ENCODE measurements at places on chromosomes 6 and 20.

DNA sequence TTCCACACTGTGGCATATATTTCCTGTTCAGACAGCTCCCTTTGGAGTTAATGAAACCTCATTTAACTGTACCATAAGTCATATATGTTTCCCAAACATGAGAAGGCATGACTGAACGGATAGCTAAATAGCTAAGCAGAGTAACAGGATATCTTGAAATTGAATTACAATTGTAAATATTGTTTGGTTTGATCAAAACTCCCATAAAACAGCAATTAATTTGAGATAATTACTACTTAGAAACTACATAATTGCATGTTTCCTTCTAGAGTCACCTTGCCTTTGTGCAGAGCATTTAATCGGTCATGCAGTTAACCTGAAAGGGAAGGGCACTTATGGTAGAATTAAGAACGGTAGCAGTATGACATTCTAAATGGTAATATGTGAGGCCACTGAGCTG is 179.0 kb upstream of the MAP3K7 start:
- no peak for DNase-seq

GRCh38 chr6:139468178-139468819 is 93.9 kb upstream of the CITED2 start:
- DNase-seq = peak; percentile 6

GRCh38 chr6:163994566-163994965 is 580.0 kb downstream of the QKI start:
- DNase-seq = no peak

DNA sequence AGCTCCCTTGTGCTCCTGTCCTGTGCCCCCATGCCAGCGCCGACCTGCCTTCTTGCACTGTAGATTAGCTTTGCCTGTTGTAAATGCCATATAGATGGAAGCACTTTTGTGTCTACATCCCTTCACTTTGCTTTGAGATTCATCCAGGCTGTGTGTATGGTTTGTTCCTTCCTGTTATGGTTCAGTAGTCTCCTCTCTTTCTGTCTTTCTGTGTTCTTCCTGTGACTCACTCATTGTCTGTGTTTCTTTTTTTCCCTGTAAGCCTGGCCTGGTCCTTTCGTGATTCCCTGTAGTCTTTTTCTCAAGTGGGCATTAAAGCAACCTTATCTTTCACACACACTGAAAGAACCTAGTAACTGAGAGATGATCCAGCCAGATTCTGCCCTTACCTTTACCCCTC is 66.6 kb downstream of the JARID2 start:
- peak; percentile 30 for DNase-seq

- peak; percentile 34 for DNase-seq
Observed at GRCh38 chr20:62924442-62925075, 1.7 kb downstream of the DIDO1 start.

- no peak for DNase-seq
Observed at GRCh38 chr20:9052136-9052535, 16.8 kb upstream of the PLCB4 start.

DNA sequence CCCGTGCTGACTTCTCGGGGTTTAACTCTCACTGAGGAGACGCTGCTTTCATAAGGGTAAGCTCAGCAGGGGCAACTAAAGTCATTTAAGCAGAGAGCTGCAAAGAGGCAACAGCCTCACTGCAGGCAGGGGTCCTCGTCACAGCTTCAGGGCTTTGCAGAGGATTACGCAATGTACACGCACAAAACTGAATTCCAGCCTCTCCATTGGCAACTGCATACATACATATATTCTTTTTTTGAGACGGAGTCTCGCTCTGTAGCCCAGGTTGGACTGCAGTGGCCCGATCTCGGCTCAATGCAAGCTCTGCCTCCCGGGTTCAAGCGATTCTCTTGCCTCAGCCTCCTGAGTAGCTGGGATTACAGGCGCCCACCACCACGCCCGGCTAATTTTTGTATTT is 2.4 kb downstream of the GMEB2 start:
- DNase-seq = peak; percentile 50

DNA sequence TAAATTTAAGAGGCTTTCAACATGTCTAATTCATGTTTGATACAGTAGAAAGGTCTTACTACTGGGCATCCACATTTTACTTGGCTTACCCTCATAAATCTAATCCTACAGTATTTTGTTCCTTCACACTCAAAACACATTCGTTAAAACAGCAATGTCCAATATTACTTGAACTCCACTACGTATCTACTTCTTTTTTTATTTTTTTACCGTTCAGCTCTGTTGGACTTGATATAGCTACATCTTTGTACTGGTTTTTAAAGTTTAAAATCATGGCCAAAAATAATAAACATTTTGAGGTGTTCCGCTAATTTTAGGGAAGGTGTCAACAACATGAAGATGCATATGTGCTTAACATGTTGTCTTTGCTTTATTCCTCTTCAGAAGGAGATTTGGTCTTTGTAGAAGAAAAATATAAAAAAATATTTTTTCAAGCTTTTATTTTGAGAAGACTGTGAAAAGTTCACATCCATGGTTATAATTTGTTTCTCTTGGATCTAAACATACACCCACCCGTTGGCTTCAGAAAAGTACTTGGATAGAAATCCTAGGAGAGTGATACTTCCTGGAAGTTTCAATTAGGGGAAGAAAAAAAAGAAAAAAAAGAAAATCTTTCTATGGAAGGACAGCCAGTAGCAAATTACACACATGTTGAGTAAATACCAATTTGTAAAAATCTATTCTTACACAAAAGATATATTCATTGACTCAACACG is 71.5 kb downstream of the EPB41L2 start:
- no peak for DNase-seq

DNA sequence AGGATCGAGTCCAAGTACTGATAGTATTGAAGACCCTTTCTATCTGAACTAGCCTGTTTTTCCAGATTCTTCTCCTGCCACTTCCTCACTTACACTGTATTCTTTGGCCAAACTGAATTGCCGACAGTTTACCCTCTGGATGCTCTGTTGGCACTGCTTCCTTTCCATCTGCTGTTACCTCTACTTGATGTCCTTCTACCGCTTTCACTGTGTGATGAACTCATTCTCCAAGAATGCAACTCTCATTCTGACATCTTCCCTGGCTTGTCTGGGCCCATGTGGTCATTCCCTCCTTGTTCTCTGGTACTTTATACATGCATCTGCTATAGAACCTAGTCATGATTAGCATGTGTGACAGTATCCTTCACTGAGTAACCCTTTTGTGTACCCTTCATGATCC is 16.3 kb downstream of the RPRD1B start:
- DNase-seq = peak; percentile 79

DNA sequence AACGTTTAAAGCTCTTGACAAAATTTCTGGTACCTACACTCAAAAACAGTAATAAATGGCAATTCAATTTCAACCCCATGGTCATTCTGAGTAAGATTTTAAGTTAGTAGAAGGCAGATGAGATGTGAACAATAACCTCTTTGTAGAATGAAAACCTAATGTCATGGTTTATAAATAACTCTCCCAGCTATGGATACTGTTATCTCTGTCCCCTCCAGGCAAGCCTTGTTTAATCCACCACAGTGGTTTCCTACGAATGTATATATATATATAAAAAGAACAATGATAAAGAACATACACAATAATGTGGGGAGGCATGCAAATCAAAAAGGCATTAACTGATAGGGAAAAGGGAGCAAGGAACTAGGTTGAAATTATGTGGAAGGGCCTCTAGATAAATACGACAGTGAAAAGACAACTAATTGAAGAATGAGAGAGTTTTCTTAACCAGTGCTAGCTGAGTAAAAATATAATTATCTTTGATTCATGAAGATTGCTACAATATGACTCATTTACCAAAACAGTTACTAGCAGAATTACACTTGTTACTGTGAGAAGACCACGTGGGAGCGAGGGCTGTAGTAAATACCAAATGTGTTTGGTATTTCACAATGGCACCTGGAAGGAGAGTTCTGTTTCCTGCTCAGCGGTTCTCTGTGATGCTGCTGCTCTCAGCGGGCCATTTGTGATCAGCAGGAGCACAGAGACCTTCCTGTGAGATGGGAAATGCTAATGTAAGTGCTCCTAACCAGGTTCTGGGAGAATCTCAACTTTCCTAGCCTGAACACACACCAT is 173.7 kb downstream of the MBOAT1 start:
- DNase-seq = no peak

GRCh38 chr6:4936681-4937041 is 67.2 kb downstream of the RPP40 start:
- peak; percentile 57 for DNase-seq

DNA sequence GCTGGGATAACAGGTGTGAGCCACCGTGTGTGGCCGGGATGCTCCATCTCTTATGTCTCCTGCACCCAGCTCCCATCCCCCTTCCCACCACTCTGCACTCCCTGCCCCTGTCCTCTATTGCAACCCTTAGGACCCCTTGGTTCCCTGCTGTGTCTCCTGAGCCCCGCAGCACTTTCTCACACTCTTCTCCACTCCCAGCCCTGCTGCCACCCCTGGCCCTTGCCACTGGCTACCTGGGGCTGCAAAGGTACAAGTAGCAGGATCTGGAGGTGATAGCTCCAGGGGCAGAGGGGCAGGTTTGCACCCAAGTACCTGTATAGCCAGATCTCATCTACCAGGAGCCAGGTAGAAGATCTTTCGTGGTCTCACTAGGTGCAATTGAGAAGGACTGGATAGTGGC is 6.6 kb upstream of the CPXM1 start:
- DNase-seq = no peak

DNA sequence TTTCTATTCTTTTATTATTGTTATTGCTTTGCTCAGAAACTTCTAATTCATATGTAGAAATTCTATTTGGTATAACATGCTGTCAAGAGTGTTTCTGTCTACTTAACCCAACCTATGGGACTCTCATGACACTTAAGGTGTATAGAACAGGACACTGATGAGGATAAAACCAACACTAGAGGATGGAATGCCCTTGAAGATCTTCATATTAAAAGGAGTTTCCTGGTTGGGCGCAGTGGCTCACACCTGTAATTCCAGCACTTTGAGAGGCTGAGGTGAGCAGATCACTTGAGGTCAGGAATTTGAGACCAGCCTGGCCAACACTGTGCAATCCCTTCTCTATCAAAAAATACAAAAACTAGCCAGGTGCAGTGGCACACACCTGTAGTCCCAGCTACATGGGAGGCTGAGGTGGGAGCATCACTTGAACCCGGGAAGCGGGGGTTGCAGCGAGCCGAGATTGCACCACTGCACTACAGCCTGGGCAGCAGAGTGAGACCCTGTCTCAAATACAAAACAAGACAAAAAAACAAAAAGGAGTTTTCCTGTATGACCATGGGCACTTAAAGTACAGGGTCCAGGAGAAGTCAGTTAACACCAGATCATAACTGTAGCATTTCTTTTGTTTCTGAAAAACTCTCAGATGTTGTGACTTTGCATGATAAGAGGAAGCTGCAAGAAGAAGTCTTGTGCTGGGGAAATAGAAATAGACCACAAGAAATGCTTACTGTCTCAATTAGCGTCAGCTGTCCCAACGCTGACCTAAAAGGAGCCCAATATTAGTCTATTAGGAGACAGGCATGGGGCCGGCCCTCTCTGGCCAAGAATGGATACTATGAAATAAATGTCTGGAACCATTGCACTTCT is 38.9 kb upstream of the CD2AP start:
- DNase-seq = no peak

- DNase-seq = no peak
Observed at GRCh38 chr6:35402136-35402855, 49.8 kb upstream of the FANCE start.

DNA sequence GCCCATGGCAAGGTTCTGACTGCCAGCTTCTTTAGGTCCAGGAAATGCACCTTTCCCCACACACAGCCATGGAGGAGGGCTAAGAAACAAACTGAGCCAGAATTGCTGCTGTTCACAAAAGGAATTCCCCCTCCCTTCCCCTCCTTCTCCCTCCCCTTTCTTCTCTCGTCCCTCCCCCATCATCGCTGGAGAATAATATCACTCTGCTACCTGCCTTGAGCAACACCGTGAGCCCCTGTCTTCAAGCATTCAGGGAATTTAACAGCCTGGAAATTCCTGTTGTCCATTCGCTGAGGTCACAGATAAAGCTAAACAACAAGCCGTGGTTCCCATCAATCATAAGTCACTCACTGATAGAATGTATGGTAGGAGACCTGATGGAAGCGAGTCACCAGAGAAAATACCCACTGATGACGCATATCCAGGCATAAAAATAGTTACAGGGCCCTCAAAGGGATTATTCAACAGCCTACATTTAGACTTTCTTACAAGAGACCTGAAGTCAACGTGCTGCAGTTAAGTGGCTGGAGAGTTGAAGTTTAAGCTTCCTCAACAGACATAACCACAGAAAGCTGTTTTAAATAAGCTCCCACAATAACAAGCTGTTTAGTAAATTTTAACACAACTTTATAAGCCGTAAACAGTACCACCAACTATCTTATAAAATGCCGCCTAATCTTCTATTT is 59.7 kb downstream of the HIVEP2 start:
- DNase-seq = peak; percentile 98

DNA sequence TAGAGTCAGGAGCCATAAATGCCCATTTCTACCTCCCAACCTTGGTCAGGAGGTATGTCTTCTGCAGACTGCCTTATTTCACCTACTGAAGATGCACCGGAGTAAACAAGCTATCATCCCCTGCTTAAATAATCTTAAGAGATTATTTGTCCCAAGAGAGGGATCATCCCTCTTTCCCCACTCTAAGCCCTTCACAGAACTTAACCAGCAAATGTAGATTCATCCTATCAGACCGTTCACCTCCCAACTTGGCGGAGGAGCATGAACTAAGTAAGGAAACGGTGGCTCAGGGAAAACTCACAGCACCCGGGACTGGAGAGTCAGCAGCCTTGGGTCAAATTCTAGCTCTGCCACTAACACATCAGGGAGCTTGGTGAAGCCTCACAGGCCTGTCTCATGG is 115.3 kb downstream of the TRERF1 start:
- no peak for DNase-seq
